ENCODE measurements at places on chromosomes 3 and 15.

- no peak for DNase-seq
These were observed 127.3 kb upstream of the MRPL3 start for GRCh38 chr3:131630097-131630496.

DNA sequence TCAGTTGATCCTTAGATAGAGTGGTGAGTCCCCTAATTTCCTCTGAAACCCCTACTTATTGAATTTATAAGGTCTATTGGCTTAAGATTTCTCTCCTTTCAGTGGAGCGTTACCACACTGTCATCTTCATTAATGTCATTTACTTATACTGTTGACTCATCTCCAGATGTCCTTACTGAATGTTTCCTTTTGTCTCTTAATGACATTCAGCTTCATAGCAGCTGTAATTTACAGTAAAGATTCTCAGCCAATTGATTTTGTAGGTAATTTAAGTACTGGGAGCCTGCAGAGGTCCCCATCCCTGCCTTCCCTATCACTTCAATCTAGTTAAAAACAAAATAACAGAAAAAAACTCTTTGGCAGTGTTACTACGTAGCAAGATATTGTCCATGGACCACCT, 18.8 kb downstream of the STX19 start:
- peak; percentile 21 for DNase-seq

GRCh38 chr3:41417574-41417973, 218.3 kb downstream of the CTNNB1 start:
- no peak for DNase-seq

GRCh38 chr3:10196389-10197052, 31.8 kb downstream of the IRAK2 start:
- DNase-seq: peak; percentile 52

GRCh38 chr3:132405609-132406299, 11.5 kb upstream of the DNAJC13 start:
- DNase-seq: no peak

DNA sequence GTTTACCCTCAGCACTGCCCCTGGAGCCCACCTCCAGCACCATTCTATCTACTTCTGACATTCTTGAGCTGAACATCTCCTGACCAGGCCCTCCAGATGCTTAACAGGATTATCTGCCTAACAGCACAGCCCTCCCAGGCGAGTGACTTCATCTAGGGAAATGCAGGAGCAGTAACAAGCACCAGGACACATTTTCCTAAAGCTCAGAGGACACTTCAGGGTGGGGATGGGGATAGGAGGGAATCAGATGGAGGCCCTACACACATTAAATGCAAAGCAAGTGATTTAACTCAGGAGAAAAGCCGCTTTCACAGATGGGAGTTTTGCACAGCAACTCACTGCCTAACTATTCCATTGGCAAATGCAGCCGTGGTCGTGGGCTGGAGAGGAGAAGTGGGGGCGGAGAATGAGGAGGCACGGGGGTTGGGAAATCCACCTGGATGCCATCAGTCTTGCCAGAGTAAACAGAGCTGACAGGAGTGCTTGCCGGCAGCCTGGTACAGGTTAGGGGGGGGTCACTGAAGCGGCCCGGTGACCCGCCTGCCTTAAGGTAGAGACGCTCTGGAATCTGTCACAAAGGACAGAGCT, 21.3 kb upstream of the BNC1 start:
- DNase-seq: no peak

DNA sequence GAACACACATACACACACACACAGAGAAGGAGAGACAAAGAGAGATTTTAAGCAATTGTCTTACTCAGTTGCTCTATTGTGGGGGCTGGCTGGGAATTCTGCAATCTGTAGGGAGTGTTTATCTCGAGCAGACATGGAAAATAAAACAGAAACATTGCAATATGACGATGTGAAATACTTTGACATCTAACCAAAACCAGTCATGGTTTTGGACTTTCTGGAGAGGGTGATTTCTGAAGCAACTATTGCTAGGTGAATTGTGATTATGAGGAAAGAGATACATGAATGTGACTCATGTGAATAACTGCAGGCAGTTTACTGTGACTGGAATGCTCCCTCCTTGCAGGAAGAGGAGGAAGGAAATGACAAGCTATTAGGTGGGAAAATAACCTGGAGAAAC, 12.3 kb upstream of the PHLDB2 start:
- DNase-seq: no peak
